ENCODE measurements at places on chromosomes 7 and 10.

DNA sequence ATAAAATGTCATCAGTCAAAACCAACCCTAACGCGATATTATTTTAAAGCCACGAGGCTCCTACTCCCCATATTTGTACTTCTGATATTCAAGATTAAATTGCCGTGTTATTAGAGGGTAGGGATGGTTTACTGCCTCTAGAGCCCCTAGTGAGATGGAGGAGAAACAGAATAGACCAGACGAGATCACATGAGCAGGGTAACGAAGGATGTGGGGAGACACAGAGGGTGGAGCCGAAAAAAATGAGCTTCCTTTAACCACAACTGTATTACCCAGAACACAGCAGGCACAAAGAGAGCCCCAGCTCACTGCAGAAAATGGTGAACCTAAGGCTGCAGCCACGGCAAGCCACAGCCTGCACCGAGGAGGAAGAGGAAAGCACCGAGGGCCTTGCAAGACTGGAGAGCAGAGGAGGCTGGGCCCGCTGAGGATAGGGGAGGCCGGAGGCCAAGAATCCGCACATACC lies 14.3 kb downstream of the ZC3HAV1 start:
- peak; percentile 77 for DNase-seq

- DNase-seq, result no peak
Observed at GRCh38 chr7:26492816-26493215, 201.2 kb downstream of the SNX10 start.

- DNase-seq, result no peak
Observed at GRCh38 chr7:157843336-157844140, 506.7 kb downstream of the DNAJB6 start.

GRCh38 chr10:62462461-62462860 lies 88.3 kb downstream of the ZNF365 start:
- DNase-seq, result no peak

- no peak for DNase-seq
Observed at GRCh38 chr10:23315966-23316365, 28.6 kb downstream of the C10orf67 start.

GRCh38 chr10:87613751-87614150 lies 45.9 kb upstream of the PAPSS2 start:
- no peak for DNase-seq

DNA sequence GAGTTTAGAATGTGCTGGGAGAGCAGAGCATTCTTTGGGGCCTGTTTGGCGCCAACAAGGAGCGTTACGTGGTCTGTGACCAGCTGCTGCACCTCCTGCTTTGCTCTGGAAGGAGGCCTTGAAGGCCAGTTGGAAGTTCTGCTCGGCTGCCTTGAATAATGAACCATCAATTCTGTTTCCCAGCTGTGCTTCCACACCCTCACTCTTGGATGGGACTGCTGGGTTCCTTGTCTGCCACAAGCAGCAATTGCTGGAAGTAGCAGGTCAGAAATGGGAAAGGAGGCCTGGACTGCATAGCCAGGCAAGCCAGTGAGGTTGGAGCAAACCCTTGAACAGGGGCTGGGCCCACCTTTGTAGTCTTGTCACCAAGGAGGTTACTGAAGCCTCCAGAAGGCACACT lies 86.6 kb upstream of the INSYN2A start:
- no peak for DNase-seq

DNA sequence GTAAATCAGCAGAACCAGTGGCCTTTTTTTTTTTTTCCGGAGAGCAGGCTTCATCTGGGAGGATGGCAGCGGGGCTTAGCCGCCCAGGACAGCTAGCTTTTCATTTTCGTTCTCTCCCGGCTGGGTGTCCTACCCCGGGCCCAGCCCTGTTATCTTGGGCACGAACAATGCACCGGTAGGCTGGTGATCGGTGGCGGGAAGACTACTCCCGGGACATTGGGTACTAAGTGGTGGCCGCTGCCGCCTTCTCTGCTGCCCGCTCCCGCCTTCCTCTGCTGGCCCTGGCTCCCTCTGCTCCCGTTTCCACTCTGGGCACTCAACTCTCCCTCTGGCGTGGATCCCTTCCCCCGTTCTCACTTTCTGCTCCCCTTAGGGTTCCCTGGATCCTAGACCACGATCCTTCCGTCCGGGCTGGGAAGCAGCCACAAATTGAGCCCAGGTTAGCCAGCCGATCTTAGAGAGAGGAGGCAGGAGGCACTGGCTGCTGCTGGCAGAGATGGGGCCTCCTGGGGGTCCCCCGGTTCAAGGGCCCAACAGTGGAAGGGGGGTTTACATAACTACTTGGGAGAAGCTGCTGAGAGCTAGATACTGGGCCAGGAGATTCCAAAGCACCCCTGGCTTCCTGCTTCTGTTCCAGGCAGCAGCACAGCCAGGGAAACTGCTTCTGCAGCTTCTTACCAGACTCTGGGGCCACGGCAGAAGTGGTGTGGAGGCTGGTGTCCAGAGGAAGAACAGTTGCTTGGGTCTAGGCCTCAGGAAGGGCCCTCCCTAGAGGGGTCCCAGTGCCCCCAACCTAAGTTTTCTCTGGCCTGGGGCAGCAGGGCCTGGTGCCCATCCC lies 1.8 kb downstream of the TLX1 start:
- no peak for DNase-seq

DNA sequence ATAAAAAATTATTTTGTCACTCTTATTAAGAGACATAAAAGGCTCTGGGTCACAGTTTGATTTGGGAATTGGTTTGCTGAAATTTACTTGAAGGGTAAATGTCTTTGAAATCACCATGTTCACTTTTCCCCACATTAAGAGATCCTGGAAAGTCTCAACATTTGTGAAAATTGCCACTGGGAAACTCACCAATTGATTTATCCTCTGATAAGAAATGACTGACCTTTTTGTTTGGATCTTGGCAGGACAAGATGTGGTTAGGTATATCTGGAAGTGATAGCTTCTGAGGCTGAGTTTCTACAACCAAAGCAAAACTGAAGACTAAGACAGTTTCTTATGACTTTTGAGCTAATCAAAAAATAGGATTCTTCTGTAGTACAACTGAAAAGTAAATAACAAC lies 107.1 kb upstream of the TMEM106B start:
- no peak for DNase-seq

DNA sequence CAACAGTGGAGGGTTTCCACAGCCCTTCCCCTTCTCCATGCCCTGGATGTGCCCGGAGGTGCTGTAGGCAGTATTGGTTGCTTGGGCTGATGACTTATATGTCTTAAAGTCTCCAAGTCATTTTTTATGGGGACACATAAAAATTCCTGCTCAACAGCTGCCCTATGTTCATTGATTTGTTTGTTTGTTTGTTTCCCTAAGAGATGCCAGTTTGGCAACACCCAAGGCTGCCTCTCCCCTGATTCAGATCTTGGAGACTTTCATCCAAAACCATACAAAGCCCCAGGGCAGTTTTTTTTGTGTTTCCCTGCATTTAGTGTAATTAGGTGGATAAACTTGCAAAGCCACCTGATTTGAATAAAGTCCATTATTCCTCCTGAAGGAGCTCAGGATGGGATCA lies 115.3 kb downstream of the PLPP4 start:
- DNase-seq, result no peak

DNA sequence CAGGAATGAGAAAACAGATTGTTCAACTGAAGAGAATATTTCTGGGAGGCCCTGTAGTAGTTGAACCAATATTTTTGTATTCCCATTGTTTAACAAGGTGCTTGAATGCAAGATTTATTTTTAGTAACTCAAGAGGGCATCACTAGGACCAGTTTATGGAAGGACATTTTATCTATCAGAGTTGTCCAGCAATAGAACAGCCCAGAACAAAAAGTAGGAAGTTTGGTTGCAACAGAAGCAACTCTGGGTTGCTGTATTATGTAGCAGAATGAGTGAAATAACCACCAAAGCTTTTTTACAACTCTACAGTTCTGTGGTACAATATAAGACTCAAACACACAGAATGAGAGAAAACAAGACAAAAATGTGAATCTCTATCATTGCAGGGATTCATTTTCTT lies 34.7 kb downstream of the CPED1 start:
- DNase-seq, result no peak
